ENCODE measurements at places on chromosomes 2 and 18.

GRCh38 chr2:175605640-175606009, 396.4 kb downstream of the LNPK start:
- no peak for DNase-seq

GRCh38 chr2:9027884-9028283, 24.4 kb upstream of the MBOAT2 start:
- no peak for DNase-seq

DNA sequence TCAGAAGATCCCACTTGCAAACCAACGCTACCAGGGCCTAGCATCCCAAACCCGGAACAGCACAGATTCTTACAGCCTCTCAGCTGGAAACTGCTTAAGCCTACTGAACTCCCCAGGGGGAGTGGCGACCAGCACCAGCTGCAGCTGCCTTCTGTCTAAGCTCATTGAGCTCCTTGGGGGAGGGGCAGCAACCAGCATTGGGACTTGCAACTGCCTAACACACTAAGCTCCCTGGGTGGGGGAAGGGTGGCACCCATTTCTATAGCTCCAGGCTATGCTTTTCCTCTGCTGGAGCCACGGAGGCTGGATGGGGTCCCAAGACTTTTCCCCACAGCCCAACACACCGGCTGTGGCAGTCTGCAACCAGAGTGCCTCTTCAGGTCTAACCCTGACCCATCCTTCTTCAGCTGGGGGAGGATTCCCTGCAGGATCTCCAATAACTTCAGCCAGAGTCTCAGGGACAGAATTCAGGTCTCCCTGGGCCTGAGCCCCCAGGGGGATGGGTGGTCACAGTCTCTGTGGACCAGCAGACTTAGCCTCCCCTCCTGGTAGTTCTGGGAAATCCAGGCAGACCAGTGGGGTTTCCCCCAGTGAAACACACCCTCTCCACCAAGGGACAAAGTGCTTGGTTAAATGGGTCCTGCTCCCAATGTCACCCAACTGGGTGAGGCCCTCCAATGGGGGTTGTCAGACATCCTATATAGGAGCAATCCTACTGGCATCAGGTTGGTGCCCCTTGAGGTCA, 45.9 kb upstream of the ITGA4 start:
- peak; percentile 18 for DNase-seq

DNA sequence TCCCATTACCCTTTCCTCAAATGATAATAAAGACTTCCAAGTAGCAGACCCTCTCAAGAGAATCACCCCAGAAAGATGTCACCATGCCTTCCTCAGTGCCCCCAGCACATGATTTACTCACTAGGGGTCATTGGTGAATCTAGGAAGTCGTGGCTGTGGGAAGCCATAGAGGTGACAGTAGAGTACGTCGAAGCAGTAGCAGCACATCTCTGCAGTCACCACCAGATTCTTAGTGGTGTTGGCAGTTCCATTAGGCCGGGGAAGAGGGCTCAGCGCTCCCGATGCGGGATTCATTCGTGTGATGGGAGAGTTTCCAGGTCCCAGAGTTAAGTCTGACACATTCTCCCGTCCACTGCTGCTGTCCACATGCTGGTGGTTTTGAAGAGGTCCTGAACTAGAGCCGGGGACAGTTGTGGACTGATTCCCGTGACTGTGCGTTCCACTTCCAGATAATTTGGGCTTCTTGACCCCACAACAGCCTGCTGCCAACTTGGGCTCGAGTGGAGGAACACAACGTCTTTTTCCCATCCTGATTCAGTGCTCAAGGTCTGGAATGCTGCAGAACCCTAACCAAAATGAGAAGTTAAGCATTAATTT, 12.0 kb downstream of the AMMECR1L start:
- DNase-seq, result no peak

- no peak for DNase-seq
These were observed 440.4 kb upstream of the MAP2 start for GRCh38 chr2:208983486-208983885.

DNA sequence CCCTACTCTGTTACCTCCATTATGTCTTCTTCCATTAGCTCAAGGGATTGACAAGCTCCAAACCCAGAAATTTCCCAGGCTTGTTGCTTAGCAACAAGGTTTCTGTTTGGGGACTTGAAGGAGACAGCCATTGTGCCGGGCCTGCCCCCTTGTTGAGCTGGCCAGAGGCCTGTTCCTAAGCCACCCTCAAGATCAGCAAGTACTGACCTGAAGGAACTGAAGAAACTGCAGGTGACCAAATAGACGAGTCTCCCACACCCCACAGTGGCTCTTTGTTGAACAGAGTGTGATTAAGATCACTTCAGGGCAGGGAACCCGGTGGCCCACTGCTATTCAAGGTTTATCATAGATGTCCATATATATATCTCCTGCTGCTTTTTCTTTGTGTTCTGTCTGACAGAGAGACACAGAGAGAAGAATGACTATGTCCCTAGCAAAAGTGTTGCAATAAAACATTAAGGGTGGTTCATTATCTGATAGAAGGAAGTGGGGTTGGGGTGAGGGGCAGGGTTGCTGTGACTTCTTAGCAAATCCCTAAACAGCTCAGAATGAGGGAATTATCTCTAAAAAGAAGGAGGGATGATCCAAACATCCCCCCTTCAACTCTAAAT, 69.2 kb downstream of the RNF144A start:
- DNase-seq, result no peak

GRCh38 chr2:36567711-36568408, 30.1 kb downstream of the FEZ2 start:
- no peak for DNase-seq

DNA sequence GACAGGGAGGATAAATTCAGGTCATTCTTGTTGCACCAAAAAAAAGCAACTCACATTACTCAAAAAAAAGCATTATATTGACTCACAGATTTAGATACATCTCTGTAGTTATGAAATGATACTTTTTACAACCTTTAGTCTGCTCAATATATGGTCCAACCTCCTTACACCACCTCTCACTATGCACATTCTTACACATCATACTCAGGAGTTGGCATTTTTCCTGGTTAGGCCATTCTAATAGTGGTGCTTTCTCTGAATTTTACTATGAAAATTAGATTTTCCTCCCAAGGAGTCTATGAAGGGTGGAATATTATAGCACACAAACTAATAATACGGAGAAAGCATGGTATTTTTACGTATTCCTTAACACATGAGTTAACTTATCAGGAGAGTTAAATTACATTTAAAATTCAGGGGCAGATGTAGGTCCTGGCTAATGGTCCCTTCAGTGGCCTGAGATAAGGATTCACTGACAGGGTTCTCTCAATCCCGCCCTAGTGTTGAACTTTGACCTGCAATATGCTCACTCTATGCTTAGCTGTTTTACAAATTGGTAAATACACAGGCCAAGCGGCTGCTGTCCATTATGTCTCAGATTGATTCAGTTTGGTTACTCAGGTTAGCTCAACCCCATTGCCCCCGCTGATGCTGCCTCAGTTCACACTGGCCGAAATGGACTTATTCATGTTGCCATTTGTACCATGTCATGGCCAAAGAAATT, 153.6 kb downstream of the NCKAP5 start:
- no peak for DNase-seq

- no peak for DNase-seq
These were observed 36.5 kb upstream of the ARMC9 start for GRCh38 chr2:231161877-231162329.

GRCh38 chr18:43004421-43004820, 111.1 kb downstream of the RIT2 start:
- DNase-seq, result no peak

GRCh38 chr2:112055730-112056625, 909 bp downstream of the TMEM87B start:
- DNase-seq, result no peak

- no peak for DNase-seq
These were observed 81.6 kb upstream of the NFU1 start for GRCh38 chr2:69518841-69519240.

All from iPS DF 6.9 (cell line).